ENCODE measurements at places on chromosomes 2 and 18. TPM values are rescaled to one million over a fixed set of nuclear protein-coding genes. Genes with fewer than 3 reads are reported as not detected.
A peak's percentile ranks its signal among the peaks of the same experiment; 100 is the strongest.

GRCh38 chr2:31347750-31348149 is 66.8 kb downstream of the XDH start:
- no peak for DNase-seq

- no peak for DNase-seq
Observed at GRCh38 chr2:203018181-203018580, 3.5 kb downstream of the NBEAL1 start.

DNA sequence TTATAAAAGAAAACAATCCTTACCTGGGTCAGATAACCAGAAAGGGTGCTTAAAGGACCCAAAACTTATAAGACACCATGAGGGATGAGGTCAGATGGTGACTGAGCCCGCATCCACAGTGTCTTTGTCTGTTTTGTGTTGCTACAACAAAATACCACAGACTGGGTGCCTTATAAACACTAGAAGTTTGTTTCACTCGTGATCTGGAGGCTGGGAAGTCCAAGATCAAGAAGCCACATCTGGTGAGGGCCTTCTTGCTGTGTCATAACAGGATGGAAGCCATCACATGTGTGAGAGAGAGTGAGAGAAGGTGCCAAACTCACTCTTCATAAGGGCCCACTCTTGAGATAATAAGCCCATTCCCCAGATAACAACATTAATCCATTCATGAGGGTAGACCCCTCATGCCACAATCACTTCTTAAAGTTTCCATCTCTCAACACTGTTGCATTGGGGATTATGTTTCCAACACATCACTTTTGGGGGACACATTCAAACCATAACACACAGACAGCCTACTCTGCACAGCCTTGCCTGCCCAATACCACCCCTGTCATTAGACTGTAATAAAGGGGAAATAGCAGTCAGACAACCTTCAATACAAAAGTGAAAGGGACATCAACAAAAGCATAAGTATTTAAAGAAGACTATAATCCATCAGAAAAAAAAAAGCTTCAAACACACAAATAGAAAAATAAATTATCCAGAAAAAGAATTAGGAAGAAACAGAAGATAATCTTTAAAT is 249.8 kb downstream of the ANAPC1 start:
- DNase-seq, result no peak

- no peak for DNase-seq
Observed at GRCh38 chr2:210195101-210195852, 24.1 kb upstream of the KANSL1L start.

DNA sequence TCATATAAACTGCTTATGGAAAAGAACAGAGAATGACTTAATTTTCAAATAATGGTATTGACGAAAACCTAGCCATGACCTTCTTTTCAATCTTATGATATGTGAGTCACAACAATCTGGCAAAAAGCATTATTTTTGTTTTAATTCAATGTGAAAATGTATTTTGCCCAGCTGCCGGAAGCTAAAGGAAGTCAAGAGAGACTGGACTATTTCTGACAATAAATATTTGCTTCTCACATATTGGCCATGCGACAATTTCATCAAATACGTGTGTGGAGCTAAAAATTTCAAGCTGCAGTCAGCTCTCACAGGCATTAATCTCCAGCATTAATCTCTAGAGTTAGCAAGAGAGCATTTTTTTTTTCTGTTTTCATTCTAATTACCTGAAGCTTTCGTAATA is 881.0 kb downstream of the CPS1 start:
- DNase-seq, result no peak

DNA sequence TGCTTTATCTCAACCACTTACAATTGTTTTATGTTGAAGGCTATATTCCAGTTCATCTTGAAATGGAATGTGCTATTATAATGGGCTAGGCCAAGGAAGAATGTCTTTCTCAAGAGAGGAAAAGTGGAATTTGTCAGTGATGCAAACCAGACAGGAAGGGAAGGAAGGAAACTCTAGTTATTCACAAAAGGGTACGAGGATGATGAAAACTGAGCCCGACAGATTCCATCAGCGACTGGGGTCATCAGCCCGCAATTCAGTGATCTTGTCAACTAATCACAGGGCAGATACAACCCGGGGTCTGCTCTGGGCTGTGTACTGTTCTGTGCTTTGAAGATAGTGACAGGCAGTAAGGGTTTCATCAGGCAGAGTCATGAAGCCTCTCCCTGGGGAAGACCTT is 23.4 kb upstream of the LYPD6 start:
- no peak for DNase-seq

DNA sequence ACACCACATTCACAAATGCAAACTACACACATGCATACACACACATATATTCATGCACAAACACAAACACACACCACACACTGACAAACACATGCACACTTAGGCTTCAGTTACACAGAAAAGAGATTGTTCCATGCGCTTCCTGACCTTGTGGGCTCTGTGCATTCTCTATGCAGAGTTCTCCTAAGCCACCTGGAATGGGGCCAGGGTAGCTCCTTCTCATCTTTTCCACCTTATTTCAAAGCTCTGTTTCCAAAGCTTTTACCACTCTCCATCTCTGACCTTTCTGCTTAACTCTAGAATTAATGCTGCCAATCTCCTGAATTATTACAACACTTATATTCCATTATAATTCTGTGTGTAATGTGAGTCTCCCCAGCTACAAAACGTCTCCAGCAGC is 522.3 kb upstream of the MYT1L start:
- DNase-seq, result no peak

DNA sequence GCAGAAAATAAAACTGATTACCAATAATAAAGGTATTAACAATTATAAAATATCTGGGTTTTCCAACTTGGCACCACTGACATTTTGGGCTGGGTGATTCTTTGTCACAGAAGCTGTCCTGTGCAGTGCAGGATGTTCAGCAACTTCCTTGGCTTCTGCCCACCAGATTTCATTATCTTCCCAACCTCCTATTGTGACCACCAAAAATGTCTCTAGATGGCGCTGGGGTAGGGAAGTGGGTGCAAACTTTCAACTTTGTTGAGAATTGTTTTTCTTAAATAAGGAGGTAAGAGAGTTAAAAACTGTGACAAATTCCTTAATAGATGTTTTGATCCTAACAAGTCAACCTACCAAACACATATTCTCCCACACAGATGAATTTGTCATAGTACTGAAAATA is 90.1 kb downstream of the GAREM1 start:
- no peak for DNase-seq

DNA sequence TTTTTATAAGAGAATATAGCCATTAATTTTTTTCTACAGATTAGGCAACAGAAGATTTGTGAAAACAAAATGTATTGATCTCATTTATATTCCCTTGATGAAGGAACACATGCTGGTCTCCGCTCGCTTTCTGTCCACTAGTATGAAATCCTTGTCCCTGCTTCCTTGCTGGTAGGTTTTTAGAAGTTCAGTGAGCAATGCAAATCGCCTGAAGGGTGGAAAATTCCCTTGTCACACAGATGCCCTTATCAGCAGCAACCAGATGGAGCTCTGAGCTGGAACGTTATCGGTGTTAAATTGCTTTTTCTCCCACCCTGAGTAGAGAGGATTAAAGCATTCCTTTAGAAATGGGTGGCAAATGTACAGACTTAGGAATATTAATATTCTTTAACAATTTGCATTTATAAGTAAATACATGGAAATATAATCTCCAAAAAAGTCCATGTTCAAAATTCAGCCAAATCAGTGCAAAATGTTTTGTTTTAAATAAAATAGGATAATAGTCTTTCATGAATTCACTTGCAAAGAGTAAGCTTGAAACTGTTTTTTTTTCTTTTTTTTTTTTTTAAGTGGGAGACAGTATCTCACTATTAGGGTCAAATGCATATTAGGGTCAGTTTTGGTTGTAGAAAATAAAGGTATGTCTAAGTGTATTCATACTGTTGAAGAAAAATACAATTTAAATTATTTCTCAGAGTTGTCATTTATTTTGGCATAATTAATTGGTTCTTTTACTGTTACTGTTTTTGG is 164.0 kb upstream of the MYO3B start:
- DNase-seq, result no peak

- no peak for DNase-seq
Observed at GRCh38 chr2:108571286-108571685, 37.0 kb downstream of the LIMS1 start.

- no peak for DNase-seq
Observed at GRCh38 chr2:28643911-28644334, 107.7 kb upstream of the PPP1CB start.

DNA sequence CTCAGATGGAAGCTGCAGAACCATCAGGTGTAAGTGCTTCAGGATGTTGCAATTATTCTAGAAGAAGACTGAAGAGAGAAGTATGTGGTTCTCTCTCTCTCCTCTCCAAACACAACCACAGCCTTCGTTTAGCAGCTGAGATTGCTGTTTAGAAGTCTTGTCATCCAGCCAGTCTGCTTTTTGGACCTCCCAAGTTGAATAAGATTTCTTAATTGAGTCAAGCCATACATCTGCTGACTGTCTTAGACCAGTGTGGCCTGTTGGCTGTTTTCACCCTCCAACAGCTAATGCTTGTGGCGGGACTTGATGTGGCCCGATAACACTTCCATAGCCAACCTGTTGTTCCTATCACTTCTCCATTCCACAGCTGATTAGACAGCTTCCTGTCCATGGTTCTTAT is 91.3 kb upstream of the TMEM17 start:
- no peak for DNase-seq

- peak; percentile 53 for DNase-seq
Observed at GRCh38 chr2:68319398-68320117, at the start of gene CNRIP1. Gene CNRIP1 (minus strand): TSS chr2:68319949. CDS start chr2:68319400, 549 bp downstream.

GRCh38 chr2:59920961-59921360 is 632.5 kb downstream of the BCL11A start:
- DNase-seq, result no peak

GRCh38 chr18:8989017-8989416 is 113.5 kb upstream of the NDUFV2 start:
- no peak for DNase-seq

DNA sequence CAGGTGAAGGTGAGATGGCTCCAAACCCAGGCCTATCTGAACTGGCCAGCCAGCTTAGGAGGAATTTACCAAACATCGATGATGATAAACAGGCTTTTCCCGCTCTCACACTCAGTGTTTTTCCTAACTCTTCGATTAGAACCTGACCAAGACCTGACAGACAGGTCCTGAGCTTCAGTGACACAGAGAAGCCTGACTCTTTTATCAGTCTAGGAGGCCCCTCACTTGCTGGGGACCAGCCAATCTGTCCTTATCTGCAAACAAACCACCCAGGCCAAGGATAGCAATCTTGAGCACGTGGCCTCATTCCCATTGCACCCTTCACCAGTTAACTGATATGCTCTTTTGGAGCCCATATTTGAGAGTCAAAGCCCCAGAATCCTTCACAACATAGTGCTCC is 1.9 kb upstream of the ITSN2 start:
- DNase-seq, result no peak

DNA sequence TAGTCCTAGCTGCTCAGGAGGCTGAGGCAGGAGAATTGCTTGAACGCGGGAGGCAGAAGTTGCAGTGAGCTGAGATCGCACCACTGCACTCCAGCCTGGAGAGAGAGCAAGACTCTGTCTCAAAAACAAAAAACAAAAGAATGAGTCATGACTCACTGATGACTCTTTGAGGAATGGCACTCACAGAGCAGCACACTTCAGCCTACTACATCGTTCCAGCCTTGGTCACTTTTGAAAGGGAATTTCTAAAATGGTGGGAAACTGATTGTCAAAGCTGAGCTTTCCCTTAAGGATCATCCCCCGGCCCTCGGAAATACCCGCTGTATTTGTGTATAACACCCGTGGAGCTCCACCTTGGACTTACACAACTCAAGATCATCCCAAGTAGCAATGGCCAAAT is 217.3 kb upstream of the HS6ST1 start:
- no peak for DNase-seq

The LOXHD1 gene
- total RNA-seq, result 0.59 TPM

The SERPINB11 gene
- total RNA-seq, result not detected

The ASAP2 gene
- total RNA-seq, result 21.0 TPM

The FSIP2 gene
- total RNA-seq, result 0.64 TPM

The FNDC4 gene
- 57.3 TPM for total RNA-seq

The ATG16L1 gene
- 19.5 TPM for total RNA-seq

The PTGR3 gene
- total RNA-seq, result 21.3 TPM

Data from breast epithelium (tissue), 4 donors.